SJSA1 (cell line): ENCODE measurements at places on chromosomes 16 and 17. TPM values are rescaled to one million over a fixed set of nuclear protein-coding genes. Genes with fewer than 3 reads are reported as not detected.

SDR42E1 gene
- total RNA-seq: not detected in 2 replicates

REXO5 gene
- 19.7 and 26.2 TPM in 2 replicates for total RNA-seq

CRHR1 gene
- not detected in 2 replicates for total RNA-seq

ABCA10 gene
- total RNA-seq: 0.08 TPM in 1 of 2 replicates, not detected in the other

OR4D1 gene
- 0.03 TPM in 1 of 2 replicates, not detected in the other for total RNA-seq

TMC8 gene
- not detected in 2 replicates for total RNA-seq

GRIN2A gene
- not detected in 2 replicates for total RNA-seq

SMIM36 gene
- total RNA-seq: not detected in 2 replicates

SLC12A3 gene
- not detected in 2 replicates for total RNA-seq

RAB37 gene
- total RNA-seq: 1.6 and 3.0 TPM in 2 replicates

TMEM235 gene
- total RNA-seq: not detected in 2 replicates

C17orf113 gene
- total RNA-seq: 0.18 and 1.2 TPM in 2 replicates

BAHCC1 gene
- 5.7 and 6.6 TPM in 2 replicates for total RNA-seq

KRT23 gene
- not detected in 2 replicates for total RNA-seq

IL17C gene
- not detected in 2 replicates for total RNA-seq

CTRL gene
- 0.09 and 0.29 TPM in 2 replicates for total RNA-seq

CCL3 gene
- not detected in 2 replicates for total RNA-seq

CHST4 gene
- total RNA-seq: not detected in 2 replicates

PTX4 gene
- not detected in 2 replicates for total RNA-seq

RTN4RL1 gene
- not detected in 2 replicates for total RNA-seq

RNF151 gene
- not detected in 2 replicates for total RNA-seq

GALK1 gene
- total RNA-seq: 50.5 and 50.6 TPM in 2 replicates

OSGIN1 gene
- total RNA-seq: 1.7 and 6.4 TPM in 2 replicates

RAMP2 gene
- not detected in 2 replicates for total RNA-seq

PRSS53 gene
- total RNA-seq: 1.9 and 2.6 TPM in 2 replicates

FBXW10 gene
- 0.05 TPM in 1 of 2 replicates, not detected in the other for total RNA-seq

ARMC7 gene
- 5.3 and 6.6 TPM in 2 replicates for total RNA-seq

CDC6 gene
- 95.8 and 97.8 TPM in 2 replicates for total RNA-seq

ICAM2 gene
- total RNA-seq: 0.87 TPM in 1 of 2 replicates, not detected in the other

KRTAP9-4 gene
- not detected in 2 replicates for total RNA-seq

TAT gene
- total RNA-seq: not detected in 2 replicates

TBC1D3G gene
- total RNA-seq: not detected in 2 replicates

HSPB9 gene
- not detected in 2 replicates for total RNA-seq

NPIPA3 gene
- 0.13 TPM in 1 of 2 replicates, not detected in the other for total RNA-seq

HNF1B gene
- total RNA-seq: not detected in 2 replicates

TRAPPC1 gene
- 30.3 and 48.4 TPM in 2 replicates for total RNA-seq
